ENCODE measurements at places on chromosomes 1 and 21.

DNA sequence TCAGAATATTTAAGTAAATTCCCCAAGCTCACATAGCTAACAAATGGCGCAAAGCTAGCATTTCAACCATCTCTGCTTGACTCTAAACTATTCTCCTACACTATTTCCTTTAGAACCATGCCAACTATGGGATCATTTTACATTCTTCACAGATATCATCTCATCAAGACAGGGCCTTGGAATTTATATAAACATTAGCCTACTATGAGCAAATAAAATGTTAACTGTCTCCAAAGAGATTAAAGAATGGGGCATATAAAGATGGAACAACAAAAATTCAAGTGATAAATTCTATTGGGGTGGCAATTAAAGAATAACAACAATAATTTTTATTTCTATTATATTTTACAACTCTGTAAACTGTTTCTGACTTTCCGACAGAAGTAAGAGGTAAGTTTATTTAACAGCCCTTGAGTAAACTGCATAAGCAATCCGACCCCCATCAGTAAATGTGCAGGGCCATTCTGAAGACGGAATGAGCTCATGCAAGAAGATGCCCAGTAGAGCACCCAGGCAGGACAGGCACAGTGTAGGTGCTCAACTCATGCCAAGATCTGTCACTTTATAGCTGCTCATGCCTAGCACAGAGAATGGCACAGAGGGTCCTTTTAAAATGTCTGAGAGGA, 261.9 kb downstream of the VAV3 start:
- DNase-seq = no peak

DNA sequence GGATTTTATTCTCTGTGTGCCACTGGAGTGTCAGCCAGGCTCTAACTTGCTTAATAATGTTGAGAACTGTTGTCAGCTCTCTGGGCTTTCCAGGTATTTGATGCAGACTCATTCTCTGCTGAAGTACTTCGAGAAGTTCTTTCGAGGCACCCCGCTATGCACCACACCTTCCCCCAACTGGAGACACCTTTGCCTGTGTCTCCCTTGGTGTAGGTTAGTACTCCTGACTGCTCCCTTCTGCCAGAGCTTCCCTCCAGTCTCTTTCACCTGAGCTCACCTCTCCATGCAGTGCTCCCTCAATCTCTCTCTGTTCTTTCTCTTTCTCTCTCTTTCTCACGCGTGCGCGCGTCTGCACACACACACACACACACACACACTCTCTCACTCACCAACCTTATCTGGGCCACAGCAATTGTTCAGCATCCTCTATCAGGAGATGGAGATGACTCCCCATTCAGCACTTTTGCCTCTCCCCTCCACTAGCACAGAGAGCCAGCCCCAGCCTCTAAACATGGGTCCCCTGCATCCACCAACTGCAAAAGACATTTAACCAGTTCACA, 14.0 kb upstream of the MGST3 start:
- no peak for DNase-seq

DNA sequence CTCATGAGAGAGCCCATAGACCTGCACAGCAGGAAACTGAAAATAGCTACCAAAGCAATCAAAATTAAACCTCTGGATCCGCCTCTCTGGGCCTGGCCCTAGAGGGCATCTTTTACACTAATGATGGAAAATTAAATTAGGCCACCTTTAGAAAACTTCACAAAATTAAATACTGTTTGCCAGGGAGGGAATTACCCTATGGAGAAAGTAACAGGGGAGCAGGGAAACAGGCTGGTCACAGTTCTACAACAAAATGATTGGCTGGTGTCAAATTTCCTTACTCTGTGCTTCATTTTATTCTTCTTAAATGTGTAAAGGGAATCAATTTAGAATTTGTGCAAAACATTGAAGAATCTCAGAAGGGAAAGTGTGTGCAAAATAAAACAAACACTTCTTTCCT, 62.4 kb downstream of the SPATA46 start:
- DNase-seq = no peak

DNA sequence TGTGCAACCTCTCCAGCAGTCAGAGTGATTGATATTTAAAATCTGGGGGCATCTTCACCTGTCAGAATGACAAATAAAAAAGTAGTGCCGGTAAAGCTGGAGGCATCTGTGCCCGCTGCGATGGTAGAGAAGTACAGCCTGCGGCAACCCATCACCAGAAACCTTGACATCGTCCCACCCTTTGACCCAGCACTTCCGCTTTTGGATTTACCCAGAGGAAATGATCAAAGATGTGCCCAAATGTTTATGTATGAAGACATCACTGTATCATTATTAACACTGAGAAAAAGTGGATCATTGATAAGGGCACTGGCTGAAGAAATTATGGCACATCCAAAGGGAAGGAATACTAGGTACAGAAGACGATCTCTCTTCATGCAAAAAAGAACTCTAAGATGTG, 96.0 kb downstream of the PGBD5 start:
- no peak for DNase-seq

DNA sequence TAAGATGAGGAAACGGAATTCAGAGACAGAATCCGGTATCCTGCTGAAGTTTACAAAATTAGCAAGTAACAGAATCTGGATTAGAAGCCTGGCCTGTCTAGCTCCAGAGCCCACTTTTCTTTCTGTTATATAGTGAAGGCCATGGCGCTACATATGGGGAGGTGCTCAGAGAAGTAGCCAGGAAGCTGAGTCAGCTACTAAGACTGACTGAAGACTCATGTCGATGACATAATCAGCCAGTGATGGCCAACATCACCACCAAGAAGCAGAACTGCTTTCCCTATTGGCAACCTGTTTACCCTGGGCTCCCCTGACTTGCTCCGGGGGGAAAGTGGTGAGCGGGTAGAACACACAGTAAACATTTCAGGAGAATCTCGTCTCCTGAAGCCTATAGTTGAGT, 18.8 kb downstream of the LRRC52 start:
- DNase-seq = no peak
